ENCODE measurements at places on chromosomes 12 and 14.
A peak's percentile ranks its signal among the peaks of the same experiment; 100 is the strongest.

DNA sequence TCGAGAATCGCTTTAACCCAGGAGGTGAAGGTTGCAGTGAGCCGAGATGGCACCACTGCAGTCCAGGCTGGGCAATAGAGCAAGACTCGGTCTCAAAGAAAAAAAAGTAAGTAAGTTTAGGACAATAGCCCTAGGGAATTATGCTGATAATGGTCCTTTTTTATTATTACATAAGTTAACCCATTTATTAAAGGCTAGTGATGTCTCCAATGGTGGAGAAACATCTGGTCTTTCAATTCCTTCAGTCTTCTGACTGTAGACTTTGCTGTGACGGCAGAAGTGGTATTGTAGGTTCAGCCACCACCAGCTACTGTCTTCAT, 27.4 kb downstream of the DDX47 start:
- no peak for DNase-seq

GRCh38 chr12:19893514-19893913, 454.2 kb downstream of the AEBP2 start:
- DNase-seq: peak; percentile 29

GRCh38 chr14:36822685-36823084, 161.0 kb downstream of the PAX9 start:
- DNase-seq: no peak

- DNase-seq: no peak
These were observed 112.0 kb downstream of the TSPAN8 start for GRCh38 chr12:71045781-71046180.

DNA sequence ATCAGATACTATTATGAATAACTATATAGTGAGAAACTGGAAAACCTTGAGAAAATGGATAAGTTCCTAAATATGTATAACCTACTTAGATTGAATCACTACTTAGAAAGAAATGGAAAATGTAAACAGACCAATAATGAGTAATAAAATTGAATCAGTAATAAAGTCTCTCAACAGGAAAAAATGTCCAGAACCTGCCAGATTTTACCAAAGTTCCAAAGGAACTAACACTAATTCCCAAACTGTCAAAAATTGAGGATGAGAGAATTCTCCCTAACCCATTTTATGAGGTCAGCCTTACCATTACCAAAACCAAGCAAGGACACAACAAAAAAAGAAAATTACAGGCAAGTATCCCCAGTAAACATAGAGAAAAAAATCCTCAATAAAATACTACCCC, 272.0 kb downstream of the RPAP3 start:
- DNase-seq: no peak

DNA sequence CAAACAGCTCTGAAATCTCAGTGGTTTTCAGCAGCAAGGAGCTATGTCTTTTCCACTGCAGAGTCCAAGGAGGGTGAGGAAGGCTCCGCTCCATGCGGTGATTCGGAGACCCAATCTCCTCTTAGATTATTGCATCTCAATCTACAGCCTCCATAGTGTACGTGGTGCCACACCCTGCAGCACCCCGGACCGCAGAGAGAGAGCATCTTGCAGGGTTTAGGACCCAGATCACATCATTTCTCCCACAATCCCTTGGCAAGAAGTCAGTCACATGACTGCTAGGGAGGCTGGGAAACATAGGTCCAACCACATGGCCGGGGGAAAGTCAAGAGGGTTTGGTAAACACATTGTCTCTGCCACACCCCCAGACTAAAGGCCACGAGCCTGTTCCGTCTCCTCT, 209.4 kb upstream of the TMEM132C start:
- DNase-seq: no peak

- DNase-seq: peak; percentile 74
These were observed 89.3 kb upstream of the RAP1B start for GRCh38 chr12:68521321-68521839.

GRCh38 chr12:115611477-115611876, 666.0 kb downstream of the MED13L start:
- DNase-seq: no peak

DNA sequence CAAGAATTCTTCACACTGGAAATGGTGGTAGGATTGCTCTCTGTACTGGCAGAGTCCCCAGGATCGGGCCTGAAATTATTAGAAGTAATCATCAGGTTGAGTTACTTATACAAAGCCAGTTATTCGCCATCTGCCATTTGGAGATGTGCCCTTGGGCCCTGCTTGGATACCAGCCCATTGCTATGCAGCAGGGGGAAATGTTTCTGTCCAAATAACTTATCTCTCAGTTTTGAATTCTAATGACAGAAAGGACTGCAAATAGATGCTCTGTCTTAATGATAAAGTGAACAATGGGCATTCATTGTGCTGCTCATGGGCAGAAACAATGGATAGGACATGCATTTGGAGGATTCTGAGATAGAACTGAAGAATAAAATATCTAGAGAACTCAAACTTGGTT, 139.1 kb upstream of the PELI2 start:
- no peak for DNase-seq

DNA sequence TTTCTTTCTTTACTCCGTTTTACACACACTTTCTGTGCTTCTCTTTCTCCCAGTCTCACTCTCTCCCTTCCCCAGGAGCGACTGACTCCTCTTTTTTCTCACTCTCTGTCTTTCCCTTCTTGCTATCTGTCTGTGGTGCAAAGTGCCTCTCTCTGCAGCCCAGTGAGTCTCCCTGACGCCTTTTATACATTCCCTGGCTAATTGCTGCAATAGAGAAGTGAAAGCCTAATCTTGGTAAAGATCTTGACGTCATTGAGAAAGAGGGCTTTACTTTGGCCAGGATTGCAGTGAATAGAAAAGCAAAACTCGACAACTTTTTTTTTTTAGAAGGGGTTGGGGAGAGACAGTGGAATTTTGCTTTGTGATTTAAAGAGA, 706 bp upstream of the DIO2 start:
- DNase-seq: peak; percentile 10

DNA sequence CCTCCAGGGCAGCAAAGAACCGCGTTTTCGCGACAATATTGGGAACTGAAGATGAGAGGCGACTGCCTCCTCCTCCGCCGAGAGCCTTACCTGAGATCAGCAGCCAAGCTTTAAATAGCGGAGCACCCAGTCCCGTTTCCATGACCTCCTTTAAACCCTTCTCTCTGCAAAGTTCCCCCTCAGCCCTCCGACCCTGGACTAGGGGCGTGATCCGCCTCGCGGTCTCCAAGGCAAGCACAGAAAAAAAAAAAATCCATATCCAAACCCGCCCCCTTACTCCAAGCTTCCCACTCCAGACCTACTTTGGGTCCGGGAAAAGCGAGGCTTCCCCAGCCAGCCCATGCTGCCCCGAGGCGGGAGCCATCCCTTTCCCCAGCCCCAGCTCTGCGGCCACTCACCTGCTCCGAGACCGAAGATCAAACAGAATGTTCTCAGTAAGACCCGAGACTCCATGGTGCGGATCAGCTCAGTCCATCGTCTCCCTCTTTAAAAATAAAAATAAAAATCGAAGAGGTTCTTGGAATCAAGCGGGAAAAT, 630 bp downstream of the NELL2 start:
- no peak for DNase-seq

DNA sequence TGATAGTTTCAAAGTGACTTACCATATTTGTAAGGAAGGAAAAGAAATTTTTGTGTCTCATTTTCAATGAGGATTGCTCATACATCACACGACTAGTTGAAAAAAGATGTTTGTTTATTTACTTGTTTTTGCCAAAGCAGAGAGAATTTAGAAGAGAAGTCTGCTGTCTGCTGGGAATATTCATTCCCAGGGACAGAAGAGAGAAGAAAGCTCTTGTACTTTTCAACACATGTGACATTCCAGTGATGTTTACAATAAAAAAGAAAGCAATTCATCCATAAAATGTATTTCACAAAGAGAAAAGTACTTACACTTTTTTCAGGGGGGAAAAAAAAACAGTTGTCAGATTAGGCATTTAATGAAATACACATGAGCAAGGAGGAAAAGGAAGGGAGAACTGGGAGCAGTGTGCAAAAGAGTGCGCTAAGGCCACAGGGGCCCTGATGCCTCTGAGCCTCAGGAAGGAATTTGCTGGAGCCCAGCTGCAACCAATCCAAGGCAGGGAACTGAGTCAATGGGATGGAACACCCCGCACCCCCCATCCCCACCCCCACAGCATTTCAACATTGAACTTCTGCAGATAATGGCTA, 115.0 kb downstream of the RPAP3 start:
- no peak for DNase-seq

DNA sequence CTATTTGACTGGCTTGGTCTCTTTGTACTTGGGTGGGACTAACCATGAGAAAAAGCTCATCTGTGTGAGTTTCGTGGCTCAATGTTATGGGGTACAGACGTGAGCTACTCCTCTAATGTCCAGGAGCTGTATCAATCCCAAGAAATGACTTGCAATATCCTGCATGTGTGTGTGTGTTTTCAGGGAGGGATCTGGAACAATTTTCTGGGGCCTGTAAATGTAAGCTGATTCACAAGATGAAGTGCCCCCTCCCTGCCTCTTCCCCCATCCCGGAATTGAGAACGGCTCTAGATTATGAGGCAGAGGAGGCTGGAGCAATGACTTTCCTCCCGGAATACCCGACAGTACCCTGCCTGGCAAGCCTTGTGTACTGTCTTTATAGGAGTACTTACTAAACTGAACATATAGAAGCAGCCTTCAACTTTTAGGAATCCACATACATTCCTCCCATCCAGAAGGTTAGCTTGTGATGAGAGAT, 53.9 kb downstream of the TMX1 start:
- DNase-seq: no peak

GRCh38 chr12:79532907-79533288, 157.9 kb downstream of the PAWR start:
- DNase-seq: no peak

DNA sequence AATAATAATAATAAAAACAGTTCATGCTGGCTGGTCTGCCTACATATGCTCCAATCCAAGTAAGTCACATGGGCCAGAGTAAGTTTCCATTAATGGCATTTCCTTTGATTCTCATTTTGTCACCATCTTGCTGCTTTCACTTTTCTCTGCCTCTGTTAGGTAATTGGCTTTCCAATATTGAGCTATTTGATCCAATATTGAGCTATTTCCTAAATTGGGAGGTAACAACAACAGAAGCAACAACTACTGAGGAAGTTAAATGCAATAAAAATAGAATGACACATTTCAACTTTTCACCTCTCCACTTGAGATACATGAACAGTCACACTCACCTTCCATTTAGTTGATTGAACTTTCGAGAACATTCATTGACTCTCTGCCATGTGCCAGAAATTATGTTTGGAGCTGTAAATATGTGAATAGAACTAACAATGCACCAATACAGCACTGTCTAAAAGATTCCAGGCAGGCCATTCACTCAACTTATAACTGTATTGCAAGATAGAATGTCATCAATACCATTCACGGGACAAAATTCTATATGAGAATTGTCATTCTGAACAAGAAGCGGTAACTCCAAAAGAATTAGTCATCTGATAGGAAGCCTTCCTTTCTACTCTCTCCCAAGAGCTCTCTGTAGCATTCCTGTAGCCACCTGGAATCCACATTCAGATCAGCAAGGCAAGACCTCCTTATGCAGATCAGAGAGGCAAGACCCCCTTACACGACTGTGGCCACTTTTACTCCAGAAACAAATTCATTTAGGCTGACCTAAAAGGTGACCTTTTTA, 136.4 kb downstream of the PHLDA1 start:
- peak; percentile 5 for DNase-seq

GRCh38 chr12:38152816-38153736, 163.5 kb upstream of the ALG10B start:
- no peak for DNase-seq

GRCh38 chr12:26723379-26724308, 109.3 kb downstream of the ITPR2 start:
- peak; percentile 49 for DNase-seq

GRCh38 chr12:123089631-123090353, 61.1 kb downstream of the PITPNM2 start:
- peak; percentile 99 for DNase-seq

DNA sequence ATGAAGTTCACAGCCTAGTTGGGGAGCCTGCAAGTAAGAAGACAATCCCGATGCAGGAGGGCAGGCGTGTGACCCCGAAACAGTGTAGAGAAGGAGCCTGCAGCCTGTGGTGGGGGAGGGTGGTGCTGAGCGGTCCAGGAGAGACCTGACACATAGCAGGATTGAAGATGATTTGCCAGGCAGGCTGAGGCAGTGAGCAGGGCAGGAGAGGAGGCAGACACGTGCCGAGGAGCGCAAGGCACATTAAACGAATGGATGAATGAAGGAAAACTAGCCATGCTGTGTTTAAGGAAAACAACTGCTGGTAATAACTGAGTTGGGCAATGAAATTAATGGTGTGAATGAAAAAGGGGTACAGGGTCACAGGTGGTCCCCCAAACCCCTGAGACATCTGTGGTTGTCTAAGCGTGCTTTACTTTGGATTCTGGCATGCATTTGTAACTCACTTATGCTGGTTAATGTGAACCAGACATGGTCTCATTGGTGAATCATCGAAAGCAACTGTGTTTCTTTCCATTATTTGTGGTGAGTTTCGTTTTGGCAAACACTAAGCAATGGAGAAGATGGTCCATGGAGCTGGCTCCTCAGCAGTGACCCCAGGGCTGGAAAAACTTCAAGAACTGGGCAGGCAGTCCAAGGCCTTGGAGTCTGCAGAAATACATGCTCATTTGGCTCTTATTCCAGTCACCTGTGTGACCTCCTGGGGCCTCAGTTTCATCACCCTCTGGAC, 96.9 kb upstream of the EVL start:
- DNase-seq: no peak

DNA sequence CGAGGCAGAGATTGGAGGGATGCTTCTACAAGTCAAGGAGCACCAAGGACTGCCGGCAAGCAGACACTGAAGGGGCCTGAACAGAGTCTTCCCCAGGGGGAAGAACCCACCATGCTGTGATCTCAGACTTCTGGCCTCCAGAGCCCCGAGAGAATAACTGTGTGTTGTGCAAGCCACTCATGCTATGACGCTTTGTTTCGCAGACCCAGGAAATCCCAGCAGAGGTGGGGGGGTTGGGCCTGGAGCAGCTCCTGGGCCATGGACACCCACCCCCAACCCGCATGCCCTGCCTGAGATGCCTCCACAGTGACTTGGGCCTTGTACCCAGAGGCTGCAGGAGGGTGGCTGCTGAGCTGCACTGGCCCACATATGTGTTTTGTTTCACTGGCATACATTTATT, 31.2 kb downstream of the ARL6IP4 start:
- DNase-seq: no peak

DNA sequence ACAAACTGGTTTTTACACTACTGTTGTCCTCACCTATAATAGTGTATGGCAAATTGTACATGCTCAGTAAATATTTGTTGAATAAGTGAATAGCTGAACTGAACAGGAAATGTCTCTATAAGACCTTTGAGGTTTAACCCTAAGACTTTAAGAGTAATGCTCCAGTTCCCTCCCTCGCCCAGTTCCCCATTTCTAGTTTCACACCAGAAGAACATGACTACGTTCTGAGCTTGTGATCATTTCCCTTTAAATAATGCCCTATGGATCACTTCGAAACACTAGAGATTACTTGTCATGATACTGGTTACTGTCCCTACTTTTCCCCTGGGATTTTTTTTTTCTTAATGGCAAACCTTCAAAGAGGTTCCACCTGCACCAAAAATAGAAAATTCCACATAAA, 69.3 kb downstream of the PRKD1 start:
- DNase-seq: no peak

Data from bronchial epithelial cell (primary cell).